ENCODE measurements at places on chromosomes 16 and 17.

GRCh38 chr16:29806641-29807425 lies 504 bp downstream of the MAZ start:
- no peak for DNase-seq

DNA sequence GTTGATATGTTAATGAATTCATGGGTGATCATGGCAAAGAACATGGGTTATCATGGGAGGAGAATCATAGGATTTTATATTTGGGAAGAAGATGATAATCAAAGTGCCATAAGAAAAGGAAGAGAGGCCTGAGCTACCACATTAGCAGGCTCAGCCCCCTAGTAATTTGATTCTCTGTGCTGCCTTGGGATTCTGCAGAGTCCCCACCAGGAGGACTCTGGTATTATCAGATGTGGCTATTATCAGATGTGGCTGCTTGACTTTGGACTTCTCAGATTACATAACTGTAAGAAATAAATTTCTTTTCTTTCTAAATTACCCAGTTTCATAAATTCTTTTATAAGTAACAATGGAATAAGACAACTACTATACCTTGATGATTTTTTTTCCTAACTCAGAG lies 137.6 kb downstream of the ITFG1 start:
- no peak for DNase-seq

GRCh38 chr16:57252148-57252721 lies 7.2 kb downstream of the ARL2BP start:
- DNase-seq: no peak

- DNase-seq: no peak
These were observed 5.1 kb downstream of the MMD start for GRCh38 chr17:55416470-55417052.

GRCh38 chr16:19601083-19601976 lies 45.8 kb downstream of the VPS35L start:
- DNase-seq: peak; percentile 61

DNA sequence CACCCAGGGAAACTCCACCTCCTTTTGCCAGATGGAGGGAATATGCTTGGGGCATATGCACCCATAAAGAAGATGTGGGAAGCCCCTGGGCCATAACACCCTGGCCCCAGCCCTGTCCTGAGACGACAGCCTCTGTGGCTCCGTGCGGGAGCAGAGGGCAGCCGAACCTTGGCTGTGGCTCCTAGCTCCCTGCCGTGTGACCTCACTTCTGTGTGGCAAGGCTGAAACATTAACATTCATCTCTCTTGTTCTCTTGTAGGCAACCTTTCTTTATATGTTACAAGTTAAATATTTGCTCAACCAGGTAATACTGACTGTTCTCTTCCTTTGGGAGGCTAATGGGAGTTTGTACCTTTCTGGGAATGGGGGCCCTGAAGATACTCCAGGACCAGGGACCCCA lies 17.5 kb downstream of the SLC47A1 start:
- no peak for DNase-seq

DNA sequence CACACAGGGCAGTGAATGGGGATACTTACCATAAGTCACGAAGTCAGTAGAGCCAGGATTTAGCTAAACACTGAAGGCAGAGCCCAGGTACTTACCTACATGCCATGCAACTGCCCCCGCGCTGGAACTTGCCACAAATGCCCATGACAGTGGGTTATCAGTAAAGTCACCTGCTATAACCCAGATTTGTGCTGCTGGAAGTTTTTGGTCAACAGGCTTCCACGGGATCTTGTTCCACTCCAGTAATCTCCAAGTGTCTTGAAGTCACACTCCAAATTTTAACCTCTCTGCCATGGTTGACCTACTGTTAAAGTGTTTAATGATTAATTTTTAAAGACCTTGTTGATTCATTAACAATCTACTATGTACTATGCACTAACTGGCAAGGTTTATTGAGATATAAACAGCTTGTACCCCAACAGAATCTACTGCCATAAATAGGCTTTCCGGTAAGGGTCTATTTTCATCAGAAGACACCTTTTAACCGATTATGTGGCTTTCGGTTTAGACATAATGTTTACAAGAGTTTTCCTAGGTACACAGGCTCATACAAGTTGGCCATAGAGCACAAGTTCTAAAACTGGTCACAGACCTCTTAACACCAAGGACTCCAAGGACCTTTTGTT lies 6.3 kb upstream of the SLC5A11 start:
- no peak for DNase-seq

GRCh38 chr17:72560303-72561247 lies 439.8 kb downstream of the SOX9 start:
- DNase-seq: peak; percentile 3

DNA sequence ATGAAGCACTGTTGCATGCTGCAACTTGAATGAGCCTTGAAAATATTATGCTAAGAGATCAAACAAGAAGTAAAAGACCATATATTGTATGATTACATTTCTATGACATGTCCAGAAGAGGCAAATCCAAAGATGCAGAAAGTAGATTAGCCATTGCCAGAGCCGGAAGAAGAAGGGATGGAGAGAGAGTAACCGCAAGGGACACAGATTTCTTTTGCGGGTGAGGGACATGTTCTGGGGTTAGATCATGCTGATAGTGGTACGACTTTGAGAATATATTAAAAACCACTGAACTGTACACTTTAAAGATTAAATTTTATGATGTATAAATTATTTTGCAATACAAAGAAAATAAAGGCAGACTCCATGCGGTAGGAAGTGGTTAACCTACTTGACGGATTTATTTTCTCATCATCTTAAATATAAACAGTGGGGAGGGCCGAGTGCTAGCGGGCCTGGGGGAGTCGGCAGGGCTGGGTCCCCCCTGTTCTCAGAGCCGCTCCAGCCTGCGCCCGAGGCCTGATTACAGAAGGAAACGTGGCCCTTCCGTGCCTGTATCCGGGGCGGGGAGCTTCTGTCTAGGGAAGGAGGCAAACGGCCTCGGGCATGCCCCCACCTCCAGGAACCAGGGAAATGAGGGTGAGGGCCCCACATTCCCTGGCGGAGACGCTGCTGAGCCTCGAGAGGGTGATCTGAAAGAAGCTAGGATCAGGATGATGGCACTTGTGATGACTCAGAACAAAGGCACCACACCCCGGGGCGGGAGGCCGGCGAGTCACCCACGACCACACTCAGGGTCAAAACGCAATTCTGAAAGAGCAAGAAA lies 48.0 kb downstream of the SHCBP1 start:
- DNase-seq: no peak

- no peak for DNase-seq
These were observed 76.2 kb downstream of the SPECC1 start for GRCh38 chr17:20085283-20085845.

GRCh38 chr17:10013365-10014112 lies 108.5 kb upstream of the RCVRN start:
- no peak for DNase-seq

DNA sequence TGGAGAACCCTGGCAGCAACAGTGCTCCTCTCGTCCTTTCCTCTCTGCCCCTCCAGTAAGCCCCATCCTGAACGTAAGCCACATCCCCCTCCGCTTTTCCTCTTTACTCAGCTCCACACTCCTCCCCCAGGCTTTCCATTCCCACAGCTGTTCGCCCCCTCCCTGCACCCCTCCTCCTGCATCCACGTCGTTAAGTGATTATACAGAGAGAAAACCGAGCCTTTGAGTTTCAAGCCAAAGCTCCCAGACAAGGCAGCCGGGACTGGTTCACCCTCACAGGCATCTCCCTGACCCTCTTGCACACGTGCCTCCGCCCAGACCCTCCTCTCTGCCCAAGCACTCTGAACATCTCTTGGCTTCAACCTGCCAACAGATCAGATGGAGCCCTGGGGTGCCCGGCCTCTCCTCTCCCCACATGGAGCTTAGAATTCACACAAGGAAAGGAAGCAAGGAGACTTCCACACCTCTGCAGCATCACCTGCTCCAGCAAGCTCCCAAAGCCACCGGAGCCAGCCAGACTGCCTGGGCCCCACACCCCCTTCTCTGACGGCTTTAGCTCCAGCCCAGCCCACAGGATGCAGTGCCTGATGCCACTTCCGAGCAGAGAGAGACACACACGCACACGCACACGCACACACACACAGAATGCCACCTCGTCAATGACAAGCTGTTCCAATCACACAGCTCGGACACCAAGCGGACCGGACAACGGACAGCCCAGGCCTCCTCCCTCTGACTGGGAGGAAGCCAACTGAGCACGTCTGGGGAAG lies 99.9 kb upstream of the CCL2 start:
- no peak for DNase-seq

DNA sequence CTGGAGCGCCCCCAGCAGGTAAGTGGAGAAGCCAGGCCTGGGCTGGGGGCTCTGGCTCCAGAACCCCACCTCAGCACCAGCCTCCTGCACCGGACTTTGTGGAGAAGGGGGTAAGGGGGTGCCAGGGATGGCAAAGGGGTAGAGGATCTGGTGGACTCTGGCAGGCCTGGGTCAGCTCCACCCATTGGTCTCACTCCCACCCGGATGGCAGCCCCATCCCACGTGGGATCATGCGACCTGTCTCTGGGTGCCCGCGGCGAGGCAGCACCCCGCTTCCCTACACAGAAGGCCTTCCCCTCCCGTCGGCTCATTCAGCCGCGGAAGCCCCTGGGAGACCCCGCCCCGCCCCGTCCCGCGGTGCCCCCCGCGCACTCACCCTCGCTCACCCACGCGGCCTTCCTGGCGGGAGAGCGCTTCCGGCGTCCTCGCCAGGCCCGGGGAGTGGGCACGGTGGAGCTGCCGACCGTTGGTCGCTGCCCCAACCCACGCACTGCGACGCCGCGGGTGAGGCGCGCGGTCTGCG lies 498 bp upstream of the PLEKHG4 start:
- DNase-seq: peak; percentile 28

- DNase-seq: no peak
These were observed 32.4 kb downstream of the CACNG4 start for GRCh38 chr17:66996926-66997325.
